ENCODE measurements at places on chromosomes 12 and 14.

DNA sequence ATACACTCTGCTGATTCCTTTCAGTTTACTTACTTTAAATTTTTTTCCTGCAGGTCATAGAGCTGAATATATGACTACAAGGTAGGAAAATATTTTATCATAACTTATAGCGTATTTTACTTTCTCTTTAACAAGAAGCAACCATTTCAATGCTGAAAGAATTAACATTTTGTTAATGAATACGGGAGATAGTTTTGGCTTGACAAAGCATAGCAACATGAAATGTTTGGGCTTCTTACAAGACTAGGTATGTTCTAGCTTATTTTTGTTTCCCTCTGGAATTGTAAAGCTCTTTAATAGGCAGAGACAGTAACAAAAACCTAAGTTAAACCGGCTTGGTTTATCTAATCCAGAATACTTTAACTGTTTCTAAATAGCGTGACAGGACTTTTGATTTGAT is 135.2 kb downstream of the KICS2 start:
- DNase-seq, result no peak

- peak; percentile 78 for DNase-seq
Measured at GRCh38 chr12:53046655-53047220, 3.1 kb upstream of the TNS2 start.

DNA sequence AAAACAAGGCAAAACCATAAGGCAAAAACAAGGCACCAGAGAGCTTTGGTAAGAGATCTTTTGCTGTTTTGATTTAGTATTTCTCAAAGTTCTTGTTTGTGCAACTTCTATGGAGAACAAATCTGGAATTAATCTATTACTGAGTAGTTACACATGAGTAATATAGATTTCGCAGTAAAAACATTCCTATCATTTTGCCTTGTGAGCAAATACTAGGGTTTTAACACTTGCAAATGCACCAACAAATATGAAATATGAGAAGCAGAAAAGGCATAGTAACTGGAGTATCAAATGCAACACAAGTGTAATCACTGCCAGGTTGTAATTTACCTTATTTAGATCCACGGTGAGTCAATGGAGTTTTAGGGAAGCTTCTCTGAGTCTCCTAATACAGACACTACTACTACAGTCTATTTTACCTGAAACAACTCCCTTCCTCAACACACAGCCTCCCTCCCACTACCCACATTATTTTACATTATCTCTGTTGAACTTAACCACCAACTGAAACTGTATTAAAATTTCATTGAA is 324.1 kb downstream of the FLRT2 start:
- DNase-seq, result no peak

DNA sequence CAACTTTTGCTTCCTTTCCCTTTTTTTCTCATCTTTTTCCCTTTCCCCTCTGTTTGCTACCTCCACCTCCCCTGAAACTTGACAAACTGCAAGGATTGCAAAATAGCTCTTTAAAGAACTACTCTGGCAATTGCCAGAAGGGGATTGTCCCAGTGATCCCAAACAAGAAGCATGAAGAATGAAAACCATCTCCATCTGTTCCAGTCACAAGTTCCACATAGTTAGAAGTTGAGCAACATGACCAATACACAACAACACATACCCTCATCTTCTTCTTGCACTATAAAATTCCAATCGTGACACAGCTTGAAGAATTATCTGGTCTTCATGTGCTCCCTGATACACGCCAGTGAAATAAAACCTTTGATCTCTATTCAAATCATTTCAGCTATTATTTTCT is 93.7 kb upstream of the USP15 start:
- peak; percentile 6 for DNase-seq

GRCh38 chr12:3841783-3842182 is 31.4 kb downstream of the PARP11 start:
- peak; percentile 6 for DNase-seq

Measured in cardiac muscle cell (in vitro differentiated cells and primary cell).